ENCODE measurements at places on chromosomes 1 and 21. TPM values are rescaled to one million over a fixed set of nuclear protein-coding genes. Genes with fewer than 3 reads are reported as not detected.

The TMEM52 gene
- total RNA-seq = 0.51 TPM

The KCNE1 gene
- total RNA-seq = 0.78 TPM

The CLDN14 gene
- not detected for total RNA-seq

The ETV3L gene
- not detected for total RNA-seq

The MANEAL gene
- 1.0 TPM for total RNA-seq

The CFAP107 gene
- total RNA-seq = not detected

The ST6GALNAC3 gene
- total RNA-seq = 6.8 TPM

The TMCC2 gene
- 8.5 TPM for total RNA-seq

The TTC13 gene
- total RNA-seq = 5.5 TPM

The S100A16 gene
- 62.7 TPM for total RNA-seq

The PYCR2 gene
- 57.3 TPM for total RNA-seq

The LRRC40 gene
- 8.1 TPM for total RNA-seq

The RABGAP1L gene
- total RNA-seq = 148 TPM

The KCNH1 gene
- not detected for total RNA-seq

The NEK2 gene
- not detected for total RNA-seq

The APOBEC4 gene
- not detected for total RNA-seq

The ECE1 gene
- total RNA-seq = 152 TPM

The NBPF6 gene
- total RNA-seq = not detected

The HRNR gene
- total RNA-seq = not detected

The FCRL2 gene
- not detected for total RNA-seq

The LCE2C gene
- total RNA-seq = not detected

The RCAN3 gene
- 5.0 TPM for total RNA-seq

The GBP5 gene
- 0.37 TPM for total RNA-seq

The FRRS1 gene
- 3.5 TPM for total RNA-seq
